Progenitor cell of endocrine pancreas (in vitro differentiated cells): ENCODE measurements at places on chromosomes 1 and 21. TPM values are rescaled to one million over a fixed set of nuclear protein-coding genes. Genes with fewer than 3 reads are reported as not detected.

- DNase-seq, result no peak
Observed at GRCh38 chr21:41465176-41465781, 39.2 kb downstream of the MX1 start.

DNA sequence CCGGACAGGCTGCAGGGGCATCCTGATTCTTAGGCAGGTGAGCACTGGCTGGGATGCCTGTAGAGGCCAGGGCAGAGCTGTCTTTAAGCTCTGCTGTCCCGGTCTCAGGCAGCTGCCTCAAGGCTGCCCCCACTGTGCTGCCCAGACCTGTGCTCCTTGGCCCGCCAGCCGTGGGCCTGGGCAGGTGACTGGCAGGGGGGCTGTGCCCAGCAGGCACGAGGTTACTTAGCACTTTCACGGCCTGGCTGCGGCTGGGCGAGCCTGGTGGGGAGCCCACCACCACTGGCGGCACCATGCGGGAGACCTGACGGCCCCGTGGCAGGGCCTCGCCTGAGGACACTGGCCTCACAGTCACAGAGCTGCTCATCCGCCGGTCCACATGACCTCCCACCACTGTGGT lies 8.2 kb downstream of the CRYBG2 start:
- DNase-seq, result no peak

GRCh38 chr1:112720800-112721199 lies 5.7 kb upstream of the PPM1J start:
- DNase-seq, result no peak

DNA sequence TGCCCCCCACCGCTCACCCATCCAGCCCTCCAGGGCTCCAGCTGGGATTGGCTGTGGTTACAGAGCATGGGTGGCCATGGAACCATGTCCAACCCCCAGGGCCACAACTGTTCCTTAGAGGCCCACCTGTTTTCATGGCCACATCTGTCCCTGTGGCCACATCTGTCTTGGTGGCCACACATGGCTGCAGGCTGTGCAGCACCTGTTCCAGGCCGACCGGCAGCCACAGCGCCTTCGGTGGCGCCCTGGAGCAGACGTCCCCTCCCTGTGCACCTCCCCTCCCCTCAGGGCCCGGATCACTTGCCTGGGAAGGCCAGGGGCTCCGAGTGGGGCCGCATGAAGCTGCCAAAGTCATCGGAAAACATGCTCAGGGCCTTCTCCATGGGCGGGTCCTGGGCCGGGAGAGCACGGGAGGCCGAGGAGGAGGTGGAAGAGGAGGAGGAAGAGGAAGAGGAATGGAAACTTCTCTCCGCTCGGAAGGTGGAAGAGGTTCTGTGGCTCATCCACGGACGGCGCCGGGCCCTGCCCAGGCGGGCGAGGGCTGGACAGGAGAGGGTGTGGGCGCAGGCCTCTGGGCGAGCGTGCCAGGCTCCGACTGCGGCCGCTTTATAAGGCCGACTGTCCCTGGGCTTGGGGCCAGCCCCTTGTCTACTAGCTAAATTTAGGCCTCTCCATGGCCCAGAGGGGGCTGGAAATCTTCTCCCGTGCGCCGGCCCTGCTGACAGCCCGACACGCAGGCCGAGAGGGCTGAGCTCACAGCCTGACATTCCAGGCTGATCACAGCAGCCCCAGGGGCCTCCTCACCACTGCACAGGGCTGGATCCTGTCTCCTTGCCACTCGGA lies at the start of gene HSPB7:
HSPB7 (minus strand) TSS at position 583 of the 843 bp plus-strand sequence; CDS start at position 503, 80 bp downstream.
- no peak for DNase-seq

DNA sequence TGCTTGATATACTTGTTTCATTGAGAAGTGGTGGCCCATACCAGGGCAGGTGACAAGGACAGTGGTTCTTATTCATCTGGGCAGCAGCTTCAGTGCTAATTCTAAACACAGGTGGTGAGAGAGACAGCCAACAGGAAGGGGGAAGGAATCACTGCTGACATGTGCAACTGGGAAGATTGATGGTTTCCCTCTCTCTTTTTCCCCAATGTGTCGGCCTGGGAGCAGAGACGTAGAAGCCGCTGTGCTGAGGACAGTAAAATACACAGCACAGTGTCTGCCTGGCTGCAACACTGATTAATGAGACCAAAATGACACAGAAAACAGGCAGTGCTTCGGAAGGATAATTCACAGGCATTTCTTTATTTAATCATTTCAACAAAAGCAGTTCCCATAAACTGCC lies 48.8 kb downstream of the WARS2 start:
- no peak for DNase-seq

UBE2U gene
- total RNA-seq, result not detected in 2 replicates

KLHDC8A gene
- 0.18 and 0.36 TPM in 2 replicates for total RNA-seq

DNA sequence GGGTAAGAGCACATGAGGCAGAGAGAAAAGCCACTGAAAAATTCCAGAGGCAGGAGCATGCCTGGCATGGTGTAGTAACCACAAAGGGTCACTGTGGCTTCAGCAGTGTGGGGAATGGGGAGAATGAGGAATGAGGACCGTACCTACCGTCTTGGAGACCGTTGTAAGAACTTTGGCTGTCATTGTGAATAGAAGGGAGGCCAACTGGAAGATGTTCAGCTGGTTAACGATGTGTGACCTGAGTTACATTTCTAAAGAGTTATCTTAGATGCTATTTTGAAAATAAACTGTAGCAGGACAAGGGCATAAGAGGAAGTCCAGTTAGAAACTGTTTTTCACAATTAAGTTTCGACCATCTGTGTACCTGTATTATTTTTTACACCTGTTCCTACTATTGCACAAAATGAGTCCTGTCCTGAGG lies 365.5 kb upstream of the SGIP1 start:
- DNase-seq, result no peak

- no peak for DNase-seq
Observed at GRCh38 chr1:53693773-53694717, 44.9 kb downstream of the GLIS1 start.
